ENCODE measurements at places on chromosomes 7 and 10. TPM values are rescaled to one million over a fixed set of nuclear protein-coding genes. Genes with fewer than 3 reads are reported as not detected.

MRPS17 gene
- 11.3 TPM for total RNA-seq

LRRD1 gene
- total RNA-seq, result 0.30 TPM

TAS2R5 gene
- total RNA-seq, result 2.8 TPM

AMZ1 gene
- total RNA-seq, result 0.30 TPM

GALNT17 gene
- total RNA-seq, result 6.3 TPM

HOXA11 gene
- 0.20 TPM for total RNA-seq

SPAM1 gene
- total RNA-seq, result not detected

HOXA6 gene
- total RNA-seq, result 3.3 TPM

UTF1 gene
- total RNA-seq, result not detected

Measured in skin of body (tissue), 3 donors.